NCI-H82 (cell line): ENCODE measurements at places on chromosomes 2 and 18.
A peak's percentile ranks its signal among the peaks of the same experiment; 100 is the strongest.

DNA sequence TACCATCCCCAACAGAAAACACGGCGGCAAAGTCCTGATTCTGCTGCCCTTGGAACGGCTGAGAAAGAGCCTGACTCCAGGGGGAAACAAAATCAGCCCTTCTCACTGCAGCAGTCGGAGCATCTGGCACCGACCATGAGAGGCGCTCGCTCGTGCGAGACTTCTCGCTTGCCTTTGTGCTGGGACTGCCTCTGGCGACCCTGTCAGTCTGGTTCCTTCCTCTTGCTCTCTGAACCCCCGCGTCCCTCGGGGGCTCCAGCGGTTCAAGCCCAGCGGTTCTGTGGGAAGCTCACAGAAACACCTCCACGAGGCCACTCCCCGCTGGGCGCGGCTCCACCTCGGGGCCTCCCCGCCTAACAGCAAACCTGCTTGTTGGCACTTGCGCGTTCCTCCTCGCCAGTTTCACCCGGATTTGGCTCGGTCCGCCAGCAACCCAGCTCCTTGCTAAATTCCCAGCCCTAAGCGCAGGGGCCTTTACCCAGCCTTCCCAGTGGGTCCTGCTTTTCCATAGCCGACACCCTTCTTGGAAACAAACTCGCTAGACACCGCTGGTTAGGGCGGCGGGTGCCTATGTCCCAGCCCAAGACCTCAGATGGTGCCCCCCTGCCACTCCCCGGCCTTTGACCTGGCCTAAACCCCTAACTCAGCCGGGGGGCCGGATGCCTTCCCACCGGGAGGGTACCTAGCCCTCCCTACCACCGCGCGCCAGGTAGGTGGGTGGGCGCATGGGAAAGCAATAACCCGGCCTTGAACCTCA is 2.2 kb downstream of the RND3 start:
- peak; percentile 83 for DNase-seq

- no peak for DNase-seq
Measured at GRCh38 chr18:23968638-23969604, 45.6 kb upstream of the TTC39C start.

GRCh38 chr18:22489704-22490103 is 72.0 kb upstream of the CTAGE1 start:
- DNase-seq, result no peak

DNA sequence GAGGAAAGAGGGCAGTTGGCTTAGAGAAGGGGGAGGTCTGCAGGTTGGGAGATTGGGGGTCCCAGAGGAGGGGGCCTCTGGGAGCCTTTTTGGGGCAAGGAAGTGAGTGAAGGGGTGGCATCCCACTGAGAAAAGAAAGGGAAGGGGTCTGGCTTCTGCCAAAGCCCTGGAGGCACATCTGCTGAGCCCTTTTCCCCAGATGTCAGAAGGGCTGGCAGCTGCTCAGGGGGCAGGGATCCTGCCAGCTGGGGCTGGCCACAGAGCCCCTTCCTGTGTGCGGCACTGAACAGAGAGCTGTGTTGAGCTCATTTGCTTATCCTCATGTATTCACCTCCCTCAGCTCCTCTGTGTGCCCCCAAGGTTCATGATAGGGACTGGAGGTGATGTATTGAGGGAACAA is 54.5 kb downstream of the APOB start:
- DNase-seq, result no peak

DNA sequence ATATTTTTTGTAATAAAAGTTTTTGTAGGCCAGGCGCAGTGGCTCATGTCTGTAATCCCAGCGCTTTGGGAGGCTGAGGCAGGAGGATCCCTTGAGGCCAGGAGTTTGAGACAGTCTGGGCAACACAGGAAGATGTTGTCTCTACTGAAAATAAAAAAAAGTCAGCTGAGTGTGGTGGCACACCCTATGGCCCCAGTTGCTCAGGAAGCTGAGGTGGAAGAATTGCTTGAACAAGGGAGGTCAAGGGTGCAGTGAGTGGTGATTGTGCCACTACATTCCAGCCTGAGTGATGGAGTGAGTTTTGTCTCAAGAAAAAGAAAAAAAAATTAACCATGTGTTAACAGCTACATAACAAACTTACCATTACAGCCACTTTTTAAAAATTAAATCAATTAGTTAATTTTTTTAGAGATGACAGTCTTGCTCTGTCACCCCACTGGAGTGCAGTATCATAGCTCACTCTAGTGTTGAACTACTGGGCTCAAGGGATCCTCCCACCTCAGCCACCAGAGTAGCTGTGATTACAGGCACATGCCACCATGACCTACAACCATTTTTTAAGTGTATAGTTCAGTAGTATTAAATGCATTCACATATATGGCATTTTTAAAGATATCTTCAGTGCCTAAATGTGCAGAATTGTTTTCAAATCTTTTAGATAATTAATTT is 67.2 kb upstream of the ACYP2 start:
- no peak for DNase-seq

DNA sequence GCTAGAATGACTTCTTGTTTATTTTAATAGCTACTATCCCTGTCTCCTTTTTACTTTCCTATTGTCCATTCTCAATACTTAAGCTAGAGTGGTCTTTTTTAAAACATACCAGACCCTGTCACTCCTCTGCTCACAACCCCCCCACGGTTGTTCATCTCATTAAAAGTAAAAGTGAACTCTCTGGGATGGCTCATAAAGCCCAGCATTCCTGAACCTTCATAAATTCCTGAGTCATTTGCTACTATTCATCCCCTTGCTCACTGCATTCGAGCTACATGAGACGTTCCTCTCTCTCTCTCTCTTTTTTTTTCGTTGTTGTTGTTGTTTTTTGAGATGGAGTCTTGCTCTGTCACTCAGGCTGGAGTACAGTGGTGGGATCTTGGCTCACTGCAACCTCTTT is 148.7 kb upstream of the DSEL start:
- peak; percentile 12 for DNase-seq

DNA sequence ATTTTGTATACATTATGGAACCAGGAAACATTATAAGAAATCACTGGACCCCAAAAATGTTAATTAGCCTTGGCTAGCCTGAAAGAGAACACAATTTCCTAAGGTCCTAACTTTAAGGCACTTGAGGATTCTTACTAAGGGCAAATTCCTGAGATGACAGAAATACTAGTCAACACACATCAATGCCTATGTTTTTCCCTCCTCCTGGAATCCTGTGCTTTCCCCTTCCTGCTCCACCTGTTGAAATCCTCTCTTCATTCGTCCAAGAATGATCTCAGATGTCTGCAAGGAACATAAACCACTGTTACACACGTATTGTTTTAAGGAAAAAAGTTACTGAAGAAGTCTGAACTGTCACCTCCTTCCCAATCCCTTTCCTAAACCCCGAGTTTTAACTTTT is 21.2 kb upstream of the DARS1 start:
- DNase-seq, result no peak

DNA sequence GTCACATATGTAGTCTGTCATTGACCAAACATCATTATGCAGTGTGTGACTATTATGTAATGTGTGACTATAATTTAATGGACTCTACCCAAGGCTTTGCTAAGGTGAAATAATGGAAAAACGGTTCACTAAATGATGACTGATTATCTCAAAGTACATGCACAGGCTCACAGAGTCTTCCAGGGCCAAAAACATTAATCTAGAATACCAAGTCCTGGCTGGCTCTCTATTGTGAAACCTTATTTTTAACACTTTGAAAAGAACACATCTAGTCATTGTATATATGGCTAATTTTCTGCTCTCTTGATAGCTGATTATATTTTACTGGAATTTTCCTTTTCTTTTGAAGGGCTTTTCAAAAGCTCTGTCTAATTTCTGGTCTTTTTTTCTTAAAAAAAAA is 102.9 kb upstream of the THUMPD2 start:
- no peak for DNase-seq

DNA sequence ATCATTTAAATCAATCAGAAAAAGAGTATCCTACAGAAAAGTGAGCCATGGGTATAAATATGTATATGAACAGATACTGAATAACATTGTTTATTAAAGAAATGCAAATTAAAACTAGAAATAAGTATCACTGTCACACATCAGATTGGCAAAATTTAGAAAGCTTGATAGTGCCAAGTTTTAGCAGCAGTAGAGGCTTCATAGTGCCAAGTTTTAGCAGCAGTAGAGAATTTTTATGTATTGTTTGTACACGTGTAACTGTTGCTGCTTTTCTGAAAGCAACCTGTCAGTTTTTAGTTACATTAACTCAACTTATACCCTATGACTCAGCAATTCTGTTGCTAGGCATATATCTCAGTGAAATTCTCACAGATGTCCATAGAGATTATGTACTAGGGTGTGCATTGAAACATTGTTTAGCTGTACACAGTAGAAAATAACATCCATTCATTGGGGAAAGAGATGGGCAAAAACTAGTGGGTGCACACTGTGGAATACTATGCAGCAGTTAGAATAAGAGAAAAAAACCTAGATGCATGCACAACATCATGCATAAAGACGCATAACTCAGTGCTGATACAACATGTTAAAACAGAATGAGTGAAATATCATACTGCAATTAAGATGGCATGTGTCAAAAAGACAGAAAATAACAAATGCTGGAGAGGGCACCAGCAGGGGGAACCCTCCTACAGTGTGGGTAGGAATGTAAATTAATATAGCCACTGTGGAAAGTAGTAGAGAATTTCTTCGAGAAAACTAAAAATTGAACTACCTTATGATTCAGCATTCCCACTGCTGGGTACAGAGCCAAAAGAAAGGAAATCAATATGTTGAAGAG is 294.5 kb upstream of the NT5C1B start:
- DNase-seq, result peak; percentile 44
